SJSA1 (cell line): ENCODE measurements at places on chromosomes 1 and 21.

- no peak for DNase-seq
These were observed 15.4 kb upstream of the EPS15 start for GRCh38 chr1:51534447-51534846.

DNA sequence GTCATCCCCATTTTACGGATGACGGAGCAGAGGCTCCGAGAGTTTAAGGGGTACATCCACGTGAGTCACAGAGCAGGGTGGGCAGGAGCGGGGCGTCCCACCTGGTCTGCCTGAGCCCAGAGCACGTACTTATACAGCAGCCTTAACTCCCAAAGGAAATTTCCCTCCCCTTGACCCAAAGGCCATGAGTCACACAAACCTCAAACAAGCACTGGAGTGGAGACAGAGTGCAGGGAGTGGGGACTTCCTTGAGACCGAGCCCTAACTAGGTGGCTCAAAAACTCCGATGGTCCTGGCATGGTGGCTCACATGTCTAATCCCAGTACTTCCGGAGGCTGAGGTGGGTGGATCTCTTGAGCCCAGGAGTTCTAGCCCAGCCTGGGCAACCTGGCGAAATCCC, 141.6 kb upstream of the KLHDC7A start:
- DNase-seq, result no peak

GRCh38 chr1:886311-886710, 37.4 kb upstream of the SAMD11 start:
- DNase-seq, result no peak

GRCh38 chr1:159803956-159804689, 2.0 kb downstream of the FCRL6 start:
- DNase-seq, result no peak

- DNase-seq, result peak; percentile 22
These were observed 59.6 kb downstream of the EXTL2 start for GRCh38 chr1:100834777-100835660.

DNA sequence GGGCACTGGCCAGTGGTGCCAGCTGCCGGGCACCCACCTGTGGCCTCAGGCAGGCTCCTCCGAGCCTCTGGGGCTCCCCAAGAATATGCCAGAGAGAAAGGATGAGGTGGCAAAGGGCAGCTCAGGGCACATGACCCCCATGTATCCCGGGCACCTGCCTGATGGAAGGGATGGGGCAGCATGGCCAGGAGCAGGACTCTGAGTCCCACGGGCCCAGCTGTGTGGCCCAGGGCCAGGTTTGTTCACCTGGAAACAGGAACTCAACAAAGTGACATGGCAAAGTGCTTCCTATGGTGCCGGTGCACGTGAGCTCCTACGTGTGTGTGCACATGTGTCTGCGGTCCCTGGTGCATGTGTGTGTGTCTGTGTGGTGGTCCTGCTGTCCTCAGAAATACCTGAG, 9.5 kb upstream of the GPR153 start:
- DNase-seq, result no peak

DNA sequence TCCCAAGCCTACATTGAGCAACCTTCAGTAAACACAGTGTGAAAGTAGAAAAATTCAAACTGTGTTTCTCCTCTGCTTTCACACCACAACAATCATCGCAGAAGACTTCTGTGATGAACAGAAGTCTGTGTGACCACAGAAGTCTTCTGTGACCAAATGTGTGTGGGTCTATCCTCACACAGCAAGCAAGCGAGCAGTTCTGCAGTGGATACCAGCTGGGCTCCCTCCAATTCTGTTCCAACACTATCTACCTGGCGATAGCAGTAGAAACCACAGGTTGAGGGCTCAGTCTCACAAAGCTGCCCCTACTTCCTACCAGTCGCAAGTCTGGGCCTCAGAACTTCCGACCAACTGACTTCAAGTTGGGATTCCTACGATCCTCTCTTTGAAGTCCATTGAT, 21.0 kb upstream of the RAP1A start:
- no peak for DNase-seq

DNA sequence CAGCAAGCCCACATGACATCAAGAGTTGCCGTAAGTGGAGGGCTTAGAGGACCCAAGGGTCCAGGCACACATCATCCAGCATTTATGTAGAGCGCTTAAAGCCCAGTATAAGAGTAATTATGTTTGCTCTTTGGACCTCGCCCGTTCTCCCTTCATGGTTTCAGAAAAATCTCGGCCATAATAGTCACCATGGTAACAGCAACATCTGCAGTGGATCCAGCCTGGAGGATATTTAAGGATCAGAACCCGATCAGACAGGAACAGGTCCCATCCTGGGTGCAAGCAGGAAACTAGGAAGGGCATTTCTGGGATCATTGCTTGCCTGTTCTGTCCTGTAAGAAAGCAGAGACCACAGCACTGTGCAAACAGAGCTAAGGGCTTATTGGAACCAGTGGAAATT, 89.9 kb upstream of the KAZN start:
- DNase-seq, result no peak

DNA sequence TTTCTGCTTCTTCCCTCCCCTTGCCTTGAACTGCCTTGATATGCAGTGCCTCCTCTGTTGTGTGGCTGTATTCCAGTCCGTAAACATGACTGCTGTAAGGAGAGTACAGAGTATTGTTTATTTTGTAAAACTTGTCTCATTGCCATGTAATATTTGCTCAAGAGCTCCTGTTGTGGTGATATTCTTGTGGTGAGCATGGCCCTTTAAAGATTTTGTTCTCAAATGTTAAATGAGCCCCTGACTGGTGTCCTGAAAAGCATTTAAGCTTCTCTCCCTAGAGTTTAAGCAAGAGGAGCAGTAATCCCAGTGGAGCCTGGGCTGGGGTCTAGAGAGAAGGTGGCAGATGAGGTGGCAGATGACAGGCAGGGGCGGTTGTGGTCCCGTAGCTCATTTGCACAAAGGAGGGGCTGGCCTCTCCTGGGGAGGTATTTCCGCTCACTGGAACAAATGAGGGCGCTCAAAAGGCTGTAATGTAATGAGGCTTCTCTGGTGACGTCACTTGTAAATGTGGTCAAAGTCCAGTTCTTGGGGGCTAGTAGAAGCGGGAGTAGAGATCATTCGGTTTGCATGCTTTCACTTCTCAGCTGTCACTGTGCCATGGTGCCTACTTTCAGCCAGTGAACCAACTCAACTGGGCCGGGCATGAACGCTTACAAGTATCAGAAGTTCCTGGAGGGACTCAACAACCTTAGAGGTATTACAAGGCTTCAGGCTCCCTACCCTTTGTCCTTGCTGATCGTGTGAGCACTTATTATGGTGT, 46.0 kb upstream of the MACF1 start:
- peak; percentile 47 for DNase-seq

- no peak for DNase-seq
These were observed 70.0 kb upstream of the SELENON start for GRCh38 chr1:25729790-25730644.

DNA sequence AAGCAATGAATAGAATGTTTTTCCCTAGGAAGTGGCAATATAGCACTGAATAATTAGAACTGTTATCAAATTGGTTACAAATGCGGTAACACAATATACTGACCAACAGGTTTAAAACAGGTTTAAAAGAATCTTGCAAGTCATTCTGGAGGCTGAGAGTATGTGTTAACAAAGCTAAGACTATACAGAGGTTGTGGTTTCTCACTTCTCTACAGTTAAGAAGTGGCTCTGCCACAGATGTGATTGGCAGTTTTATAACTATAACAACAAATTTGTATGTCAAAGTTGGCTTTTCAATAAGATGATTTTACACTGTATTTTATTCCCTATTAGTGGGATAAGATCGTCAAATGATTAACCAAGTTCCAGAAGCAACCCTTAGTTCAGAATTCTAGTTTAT, 7.1 kb downstream of the ANGEL2 start:
- DNase-seq, result no peak

DNA sequence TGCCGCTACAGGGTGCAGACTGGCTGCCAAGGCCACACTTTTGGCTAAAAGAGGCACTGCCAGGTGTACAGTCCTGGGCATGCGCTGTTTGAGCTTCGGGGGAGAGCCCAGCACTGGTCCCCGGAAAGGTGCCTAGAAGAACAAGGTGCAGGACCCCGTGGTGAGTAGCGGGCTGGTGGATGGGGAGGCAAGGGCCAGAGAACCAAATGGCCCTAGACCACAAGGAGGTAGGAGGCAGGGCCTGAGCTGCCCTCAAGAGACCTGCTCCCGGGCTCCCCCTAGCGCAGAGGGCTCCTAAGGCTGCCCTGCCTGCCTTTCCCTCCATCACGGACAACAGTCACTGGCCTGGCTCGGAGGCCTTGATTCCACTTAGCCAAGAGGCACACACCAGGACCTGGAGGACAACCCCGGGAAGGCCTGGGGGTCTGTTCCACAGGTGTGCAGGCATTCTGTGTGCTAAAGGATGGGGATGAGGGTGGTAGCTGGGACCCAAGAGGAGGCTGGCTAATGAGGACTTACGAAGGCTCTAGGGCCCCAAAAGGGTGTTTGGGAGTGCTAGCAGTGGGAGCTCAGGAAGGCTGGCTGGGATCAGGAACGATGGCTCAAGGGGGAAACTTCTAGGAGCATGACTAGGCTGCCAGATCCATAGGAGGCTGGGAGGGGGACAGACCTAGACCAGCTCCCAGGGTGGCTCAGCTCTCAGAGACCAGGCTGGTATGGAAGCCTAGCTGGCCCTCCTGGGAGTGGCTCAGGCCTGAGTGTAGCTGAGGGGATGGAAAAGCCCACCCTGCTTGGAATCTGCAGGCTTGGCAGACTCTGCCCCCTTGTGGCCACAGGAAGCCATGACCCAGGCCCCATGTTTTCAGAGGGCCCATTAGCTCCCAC, 742 bp downstream of the ARTN start:
- DNase-seq, result peak; percentile 70

DNA sequence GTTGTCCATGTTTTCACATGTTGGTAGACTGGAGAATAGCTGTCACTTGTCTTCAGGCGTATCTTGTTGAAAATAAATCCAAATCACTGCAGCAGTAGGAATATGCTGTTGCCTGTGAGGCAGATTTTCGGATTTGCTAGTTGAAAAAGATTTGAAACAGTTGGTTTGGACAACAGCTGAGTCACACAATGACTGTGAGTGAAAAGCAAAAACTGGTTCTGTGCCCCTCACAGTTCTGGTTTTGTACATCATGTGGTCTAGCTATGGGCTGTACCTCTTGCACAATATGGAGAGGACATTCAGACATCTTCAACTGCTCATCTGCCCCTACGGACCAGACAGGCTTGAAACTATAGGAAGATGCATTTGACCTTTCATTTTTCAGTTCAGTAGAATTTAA, 1.8 kb downstream of the ARF1 start:
- DNase-seq, result peak; percentile 42

GRCh38 chr1:112905395-112906149, 50.4 kb downstream of the SLC16A1 start:
- no peak for DNase-seq

DNA sequence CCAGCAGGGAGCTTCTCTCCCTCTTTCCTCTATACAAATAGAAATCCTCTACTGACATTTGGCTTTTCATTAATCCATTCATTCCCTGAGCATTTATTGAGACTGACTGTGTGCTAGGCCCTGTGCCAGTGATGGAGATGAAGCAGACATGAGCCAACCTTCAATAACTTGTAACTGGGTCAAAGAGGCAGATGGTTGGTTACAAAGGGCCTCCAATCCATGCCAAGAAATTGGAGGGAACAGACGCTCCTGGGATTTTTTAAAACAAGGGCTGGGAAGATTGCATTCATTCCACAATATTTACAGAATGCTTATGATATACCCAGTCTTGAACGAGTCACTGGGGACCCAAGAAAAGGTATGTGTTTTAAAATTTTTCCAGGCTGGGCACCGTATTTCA, 6.2 kb downstream of the HPCAL4 start:
- no peak for DNase-seq

DNA sequence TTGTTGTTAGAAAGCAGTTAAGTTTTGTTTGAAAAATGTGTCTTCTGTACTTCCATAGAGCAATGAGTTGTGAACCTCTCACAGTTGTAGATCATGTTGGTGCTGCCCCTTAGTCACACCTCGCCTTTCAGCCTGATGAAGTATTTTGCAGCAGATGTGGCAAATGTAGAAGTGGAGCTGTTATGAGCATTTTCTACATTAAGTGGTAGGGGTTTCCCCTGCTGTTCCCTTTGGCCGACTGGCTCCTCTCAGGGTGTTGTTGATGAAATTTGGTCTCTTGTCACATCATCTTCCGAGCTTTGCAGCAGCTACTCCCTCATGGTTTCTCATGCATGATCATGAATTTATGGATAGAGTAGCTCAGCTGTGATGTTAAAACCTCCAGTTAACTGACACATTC, 33.6 kb upstream of the DENND1B start:
- DNase-seq, result no peak

- no peak for DNase-seq
These were observed 10.2 kb downstream of the VN1R5 start for GRCh38 chr1:247266053-247266452.

GRCh38 chr21:16418642-16419041, 688.9 kb downstream of the USP25 start:
- DNase-seq, result no peak

- DNase-seq, result no peak
These were observed 88.1 kb downstream of the GPATCH2 start for GRCh38 chr1:217542837-217543236.

- DNase-seq, result no peak
These were observed 55.4 kb upstream of the GREM2 start for GRCh38 chr1:240667351-240667750.

DNA sequence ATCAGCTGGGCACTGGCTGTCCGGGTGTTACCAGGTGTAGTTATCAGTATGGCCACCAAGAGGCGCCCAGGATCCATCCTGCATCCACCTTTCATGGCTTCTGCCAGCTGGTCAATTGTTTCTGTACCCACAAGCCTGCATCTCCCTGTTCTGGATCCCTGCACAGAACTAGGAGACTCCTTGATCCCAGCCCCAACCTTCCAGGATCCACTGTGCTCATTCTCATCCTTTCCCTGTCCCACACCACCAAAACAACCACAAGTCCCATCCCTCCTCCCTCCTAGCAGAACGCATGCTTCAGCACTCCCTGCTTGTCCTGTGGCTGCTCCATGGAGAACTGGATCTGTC, 27.2 kb upstream of the FOXE3 start:
- peak; percentile 76 for DNase-seq

- no peak for DNase-seq
These were observed 77.5 kb downstream of the SPSB1 start for GRCh38 chr1:9369964-9370788.

GRCh38 chr1:235648407-235648907, 1.1 kb downstream of the GNG4 start:
- DNase-seq, result no peak

DNA sequence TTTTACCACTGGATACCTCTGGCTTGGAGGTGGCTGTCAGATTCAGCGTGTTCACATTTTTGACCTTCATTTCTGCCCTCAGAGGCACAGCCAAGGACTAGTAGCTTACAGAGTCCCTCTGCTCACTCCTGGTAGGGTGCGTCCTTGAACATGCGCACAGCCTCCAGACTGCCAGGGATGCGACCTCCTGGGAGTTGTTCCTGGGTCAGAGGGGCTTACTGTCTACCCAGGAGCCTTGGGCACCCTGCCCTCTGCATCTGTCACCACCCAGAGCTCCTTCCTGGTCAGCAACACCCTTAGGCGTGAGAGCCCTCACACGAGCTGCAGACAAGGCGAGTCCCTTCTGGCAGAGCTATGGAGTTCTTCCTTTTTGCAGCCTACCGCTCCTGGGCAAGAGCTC, 1.7 kb downstream of the SLX9 start:
- DNase-seq, result no peak

- no peak for DNase-seq
These were observed 60.1 kb downstream of the CD34 start for GRCh38 chr1:207850621-207851407.

- DNase-seq, result no peak
These were observed 412.6 kb downstream of the LTN1 start for GRCh38 chr21:28579986-28580550.

- DNase-seq, result no peak
These were observed 157.1 kb downstream of the ELAVL4 start for GRCh38 chr1:50265790-50266314.
